ENCODE measurements at places on chromosomes 2 and 18.

DNA sequence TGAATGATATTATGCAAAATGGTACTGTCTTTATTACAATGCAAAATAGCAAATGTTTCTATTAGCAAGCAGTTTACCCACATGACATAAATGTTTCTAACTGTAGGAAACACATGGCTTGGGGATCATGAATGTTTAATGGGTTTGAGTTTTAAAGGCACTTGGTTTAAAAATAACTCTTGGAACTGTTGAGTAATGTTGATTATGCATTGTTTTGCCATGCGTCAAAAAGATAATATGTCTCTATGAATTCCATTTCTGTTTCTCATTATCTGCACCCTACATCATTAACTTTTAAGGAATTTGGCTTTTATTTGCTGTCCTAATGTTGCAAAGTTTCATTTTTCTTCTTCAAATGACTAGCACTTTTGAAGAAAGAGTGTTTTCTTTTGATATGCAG, 1355.5 kb downstream of the SUCLG1 start:
- DNase-seq, result no peak

- no peak for DNase-seq
Observed at GRCh38 chr2:95552911-95553310, 38.9 kb upstream of the TRIM43 start.

DNA sequence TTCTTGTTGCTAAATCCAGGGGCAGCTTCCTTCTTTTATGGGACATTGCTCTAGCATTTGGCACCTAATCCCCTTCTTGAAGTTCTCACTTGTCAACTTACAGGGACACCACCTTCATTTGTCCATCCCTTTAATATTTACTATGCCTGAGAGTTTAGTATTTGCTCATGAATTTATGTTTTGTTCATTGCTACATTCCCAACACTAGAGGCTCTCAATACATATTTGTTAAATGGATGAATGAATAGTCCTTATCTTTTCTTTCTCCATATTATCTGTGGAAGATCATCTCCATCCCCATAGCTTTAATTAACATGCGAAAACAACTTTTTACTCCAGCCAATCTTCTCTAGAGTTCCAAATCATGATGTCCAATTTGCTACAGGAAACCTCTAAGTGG, 5.4 kb downstream of the CWC22 start:
- no peak for DNase-seq

- no peak for DNase-seq
Observed at GRCh38 chr2:694906-695510, 17.8 kb upstream of the TMEM18 start.

DNA sequence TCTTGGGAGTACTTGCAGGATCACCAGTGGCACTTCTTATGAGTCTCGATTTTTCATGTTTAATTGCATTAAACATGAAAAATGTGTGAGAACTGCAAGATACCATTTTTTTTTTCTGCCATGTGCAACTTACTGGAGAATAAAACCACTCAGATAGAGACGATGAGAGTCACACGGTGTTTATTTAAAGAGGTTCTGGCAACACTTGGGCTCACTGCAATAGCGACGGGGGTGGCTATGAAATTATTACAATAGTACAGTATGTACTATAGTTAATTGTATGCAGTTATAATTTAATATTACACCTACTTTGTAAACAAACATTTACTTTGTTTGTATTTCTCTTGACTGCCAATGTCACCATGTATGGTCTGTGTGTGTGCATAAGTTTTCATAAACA, 479.8 kb downstream of the NUP35 start:
- no peak for DNase-seq

- DNase-seq, result no peak
Observed at GRCh38 chr2:163205589-163206254, 367.2 kb upstream of the KCNH7 start.
